Stomach (tissue), 19 donors: ENCODE measurements at places on chromosomes 7 and 10.
A peak's percentile ranks its signal among the peaks of the same experiment; 100 is the strongest.

GRCh38 chr7:121083138-121083789 lies 94.8 kb downstream of the CPED1 start:
- peak; percentile 18 for DNase-seq

DNA sequence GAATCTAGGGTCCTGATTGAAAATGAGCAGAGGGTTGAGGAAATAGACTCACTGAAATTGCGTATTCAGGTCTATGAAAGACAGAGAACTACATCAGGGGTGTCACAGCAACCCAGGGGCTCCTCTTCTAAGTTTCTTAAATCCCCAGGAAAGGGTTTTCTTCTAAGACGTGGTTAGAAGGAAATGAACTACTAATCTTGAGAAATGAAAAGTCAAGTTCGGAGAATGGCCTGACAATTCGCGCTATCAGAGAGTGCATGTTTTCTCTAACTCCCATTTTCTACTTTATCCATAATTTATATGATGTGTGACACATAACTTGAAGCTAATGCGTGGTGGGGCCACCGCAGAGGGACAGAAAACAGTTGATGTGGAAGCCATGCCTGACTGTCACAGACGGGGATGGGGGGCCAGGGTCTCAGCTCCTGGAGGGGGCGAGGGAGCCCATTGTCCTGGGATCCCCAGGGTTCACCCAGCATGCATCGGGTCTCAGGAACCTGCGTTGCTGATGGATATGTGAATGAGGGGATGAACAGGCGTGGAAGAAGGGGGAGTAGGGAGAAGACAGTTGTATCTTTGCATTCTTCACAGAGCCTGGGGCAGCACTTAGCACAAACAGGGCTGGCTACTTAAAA lies 86.3 kb downstream of the PTPRE start:
- DNase-seq, result no peak

- DNase-seq, result no peak
Observed at GRCh38 chr7:128755075-128755818, 16.1 kb downstream of the CALU start.

DNA sequence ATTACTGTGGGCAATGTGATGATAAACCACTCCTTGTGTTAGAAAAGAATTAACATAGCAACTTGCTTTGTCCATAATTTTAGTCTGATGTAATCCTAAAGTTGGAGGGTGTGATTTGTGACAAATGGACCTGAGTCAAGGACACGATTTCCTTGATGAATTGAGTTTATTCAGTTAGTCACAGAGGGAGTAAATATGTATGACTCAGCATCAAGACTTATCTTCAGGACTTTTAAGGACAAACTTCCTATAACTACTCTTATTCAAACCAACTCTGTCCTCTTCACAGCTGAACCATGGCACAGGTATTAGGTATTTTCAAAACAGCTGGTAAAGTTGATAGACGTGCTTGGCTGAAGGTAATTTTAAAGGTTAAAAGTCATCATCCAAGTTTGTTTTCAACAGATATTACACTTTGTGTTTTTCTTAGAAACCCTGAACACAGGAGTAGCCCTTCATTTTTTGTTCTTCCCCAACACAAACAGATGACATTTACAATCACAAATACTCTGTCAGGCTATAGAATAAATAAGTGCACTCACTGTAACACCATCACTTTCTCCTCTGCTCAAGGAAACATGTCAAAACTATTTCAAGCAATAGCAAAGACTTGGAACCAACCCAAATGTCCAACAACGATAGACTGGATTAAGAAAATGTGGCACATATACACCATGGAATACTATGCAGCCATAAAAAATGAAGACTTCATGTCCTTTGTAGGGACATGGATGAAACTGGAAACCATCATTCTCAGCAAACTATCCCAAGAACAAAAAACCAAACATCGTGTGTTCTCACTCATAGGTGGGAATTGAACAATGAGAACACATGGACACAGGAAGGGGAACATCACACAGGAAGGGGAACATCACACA lies 54.5 kb downstream of the COA1 start:
- peak; percentile 81 for DNase-seq

DNA sequence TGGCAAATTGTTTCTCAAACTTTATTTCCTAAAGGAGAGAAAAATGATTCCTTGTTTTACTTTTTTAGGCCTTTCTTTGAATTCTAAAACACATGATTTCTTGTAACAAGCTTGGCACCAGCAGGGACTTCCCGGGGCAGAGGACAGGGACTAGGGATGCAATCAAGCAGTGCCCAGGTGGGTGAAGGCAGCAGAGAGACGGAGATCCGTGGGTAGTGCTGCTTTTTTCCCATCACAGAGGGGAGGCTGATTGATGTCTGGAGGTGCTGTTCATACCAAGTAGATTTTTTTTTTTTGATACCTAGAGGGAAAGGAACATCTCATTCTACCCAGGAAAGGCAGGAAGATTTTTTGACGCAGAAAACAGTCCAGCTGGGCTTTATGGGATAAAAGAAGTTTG lies 91.9 kb downstream of the FAM171A1 start:
- DNase-seq, result no peak

DNA sequence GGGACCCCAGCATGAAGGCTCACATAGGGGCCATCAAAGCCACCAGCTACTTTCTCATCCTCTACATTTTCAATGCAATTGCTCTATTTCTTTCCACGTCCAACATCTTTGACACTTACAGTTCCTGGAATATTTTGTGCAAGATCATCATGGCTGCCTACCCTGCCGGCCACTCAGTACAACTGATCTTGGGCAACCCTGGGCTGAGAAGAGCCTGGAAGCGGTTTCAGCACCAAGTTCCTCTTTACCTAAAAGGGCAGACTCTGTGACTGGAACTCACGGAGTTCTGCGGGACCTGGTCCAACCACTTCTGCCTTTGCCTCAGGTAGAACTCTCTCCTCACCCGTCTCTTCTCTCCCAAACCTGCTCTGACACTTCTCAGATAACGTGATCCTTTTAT lies 945 bp downstream of the TAS2R40 start:
- DNase-seq, result peak; percentile 34
